ENCODE measurements at places on chromosomes 11 and 22. TPM values are rescaled to one million over a fixed set of nuclear protein-coding genes. Genes with fewer than 3 reads are reported as not detected.

Gene DDI1
- not detected for total RNA-seq

Gene CYTH4
- total RNA-seq = 0.11 TPM

GRCh38 chr11:35324981-35325380 is 94.4 kb downstream of the SLC1A2 start:
- DNase-seq = no peak
- no peaks in the 10 kb centered on the region for H3K36me3 ChIP-seq
- peaks cover 28% of the 10 kb centered on the region for H3K4me1 ChIP-seq
- peaks cover 52% of the 10 kb centered on the region for H3K27me3 ChIP-seq
- H3K4me3 ChIP-seq = no peak overlapping the region

DNA sequence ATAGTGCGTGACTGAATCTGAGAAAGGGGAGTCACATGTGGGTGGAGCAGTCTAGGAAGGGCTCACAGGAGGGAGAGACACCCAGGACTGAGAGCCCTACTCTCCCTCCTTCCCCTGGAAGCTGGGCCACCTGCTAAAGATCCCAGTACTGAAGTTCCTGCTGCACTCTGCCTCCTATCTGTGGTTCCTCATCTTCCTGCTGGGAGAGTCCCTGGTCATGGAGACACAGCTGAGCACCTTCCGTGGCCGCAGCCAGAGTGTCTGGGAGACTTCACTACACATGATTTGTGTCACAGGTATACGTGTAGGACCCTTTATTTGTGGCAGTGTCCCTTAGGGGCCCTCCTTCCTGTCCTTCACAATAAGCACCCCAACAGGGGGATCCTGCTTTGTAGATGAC is 19.3 kb downstream of the ART5 start:
- no peaks in the 10 kb centered on the region for H3K36me3 ChIP-seq
- DNase-seq = no peak
- no peak overlapping the region for H3K27ac ChIP-seq
- no peaks in the 10 kb centered on the region for H3K27me3 ChIP-seq

GRCh38 chr22:44703255-44703870 is 1.4 kb downstream of the PRR5 start:
- no peak for DNase-seq
- H3K27ac ChIP-seq = no peak overlapping the region
- peaks cover 20% of the 10 kb centered on the region for H3K4me1 ChIP-seq

DNA sequence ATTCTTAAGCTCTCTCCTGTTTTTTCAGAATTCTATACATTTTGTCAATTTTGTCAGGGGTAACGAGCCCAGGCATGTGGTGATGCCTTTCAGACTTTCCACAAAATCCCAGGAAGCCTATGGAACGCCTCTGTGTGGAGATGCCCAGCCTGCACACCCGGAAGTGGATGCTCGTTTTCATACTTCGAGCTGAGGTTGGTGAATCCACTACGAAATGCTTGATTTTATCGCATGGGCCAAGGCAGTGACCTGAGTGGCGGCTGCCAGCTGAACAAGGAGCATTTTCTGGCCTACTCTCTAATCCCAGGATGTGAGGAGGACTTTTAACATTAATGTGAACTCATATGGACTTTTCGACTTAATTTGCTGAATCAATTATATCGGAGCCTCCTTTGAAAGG is 426.7 kb upstream of the B3GAT1 start:
- no peak for DNase-seq
- H3K27ac ChIP-seq = no peak overlapping the region
- no peaks in the 10 kb centered on the region for H3K4me1 ChIP-seq
- H3K27me3 ChIP-seq = no peaks in the 10 kb centered on the region
- H3K36me3 ChIP-seq = no peaks in the 10 kb centered on the region

- H3K4me3 ChIP-seq = no peak overlapping the region
These were observed 5.8 kb upstream of the EMID1 start for GRCh38 chr22:29199702-29200400.
